ENCODE measurements at places on chromosomes 1 and 21.

DNA sequence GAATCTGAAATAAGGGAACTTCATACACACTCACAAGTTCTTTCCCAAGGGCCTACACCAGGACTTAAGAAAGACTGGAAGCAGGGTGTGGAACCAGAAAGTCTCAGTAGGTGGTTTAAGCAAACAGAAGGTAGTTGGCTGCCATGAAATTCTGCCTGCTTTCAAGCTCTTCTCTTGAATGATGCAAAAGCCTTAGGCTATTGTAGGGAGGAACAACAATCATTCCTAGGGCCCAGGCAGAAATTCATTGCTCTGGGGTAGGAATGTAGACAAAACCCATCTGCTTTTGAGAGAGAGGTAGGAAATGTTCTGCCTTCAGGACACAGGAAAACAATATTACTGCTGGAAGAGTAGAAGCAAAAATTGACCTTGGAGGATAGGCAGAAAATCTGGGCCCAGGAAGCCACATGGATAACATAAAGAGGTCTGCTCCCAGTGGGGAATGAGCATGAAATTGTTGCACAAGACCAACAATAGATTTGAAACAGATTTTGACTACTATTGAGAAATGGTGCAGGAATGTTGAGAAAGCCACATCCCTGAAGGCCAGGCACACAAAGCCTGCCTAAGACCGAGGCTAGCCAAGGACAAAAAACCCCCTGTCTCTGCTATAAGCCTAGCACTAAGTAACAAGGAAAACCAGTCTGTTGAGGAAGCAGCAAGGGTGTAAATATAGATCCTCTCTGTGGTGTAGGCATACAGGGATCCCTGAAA is 22.7 kb upstream of the SFT2D2 start:
- no peak for DNase-seq

- no peak for DNase-seq
Measured at GRCh38 chr1:100428160-100428559, 75.9 kb downstream of the CDC14A start.

DNA sequence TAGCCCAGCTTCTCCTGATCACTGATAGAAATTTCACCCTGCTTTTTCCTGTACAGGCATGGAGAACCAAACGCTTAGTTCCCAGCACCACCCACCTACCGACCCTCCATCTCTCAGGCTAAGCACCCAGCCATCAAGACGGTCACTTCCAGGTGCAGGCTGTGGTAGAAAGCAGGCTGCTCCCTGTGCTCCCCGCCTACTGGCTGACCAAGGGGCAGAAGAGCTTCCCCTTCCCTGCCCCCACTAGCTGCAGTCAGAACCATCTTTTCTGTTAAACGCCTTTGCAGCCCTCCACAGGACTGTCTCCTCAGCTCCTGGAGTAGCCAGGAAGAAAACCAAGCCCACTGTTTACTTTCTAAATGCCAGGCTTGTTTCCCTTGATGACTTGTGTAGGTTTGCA is 23.0 kb downstream of the SPATA46 start:
- DNase-seq = no peak

GRCh38 chr1:210397252-210397651 is 68.5 kb downstream of the HHAT start:
- DNase-seq = no peak

DNA sequence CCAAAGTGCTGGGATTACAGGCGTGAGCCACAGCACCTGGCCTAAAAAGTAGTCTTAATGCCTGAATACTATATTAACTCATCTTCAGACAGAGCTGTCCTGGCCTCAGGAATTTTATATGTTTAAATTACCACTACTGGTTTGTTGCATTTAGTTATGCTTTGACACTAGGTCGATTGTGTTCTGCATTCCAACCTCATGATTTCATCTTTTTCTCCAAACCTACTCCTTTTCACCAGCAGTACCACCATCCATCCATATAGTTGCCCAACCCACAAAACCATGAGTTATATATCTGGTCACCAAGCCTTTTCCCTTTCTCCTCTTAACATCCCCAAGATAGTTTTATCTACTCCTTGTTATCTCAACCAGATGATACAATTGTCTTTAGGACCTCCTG is 22.6 kb downstream of the FMO5 start:
- no peak for DNase-seq

- DNase-seq = no peak
Measured at GRCh38 chr1:49346767-49347349, 570.2 kb upstream of the BEND5 start.

DNA sequence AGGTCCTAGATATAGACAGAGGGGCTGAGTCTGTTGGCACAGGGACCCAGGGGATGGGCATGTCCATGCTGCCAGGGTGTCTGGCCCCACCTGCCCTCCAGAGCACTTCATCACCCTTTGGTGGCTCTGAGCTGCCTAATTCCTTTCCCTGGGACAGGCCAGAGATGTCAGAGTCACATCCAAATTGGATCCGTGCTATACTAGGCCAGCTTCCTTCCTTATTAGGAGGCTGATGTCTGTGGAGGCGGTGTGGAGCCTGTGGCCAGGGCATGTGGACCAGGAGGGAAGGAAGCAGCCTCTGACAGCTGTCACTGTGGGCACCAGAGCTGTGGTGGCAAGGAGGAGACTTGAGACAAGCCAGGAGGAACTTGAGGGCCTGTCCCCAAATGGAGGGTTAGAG is 77.7 kb upstream of the TMEM51 start:
- no peak for DNase-seq

DNA sequence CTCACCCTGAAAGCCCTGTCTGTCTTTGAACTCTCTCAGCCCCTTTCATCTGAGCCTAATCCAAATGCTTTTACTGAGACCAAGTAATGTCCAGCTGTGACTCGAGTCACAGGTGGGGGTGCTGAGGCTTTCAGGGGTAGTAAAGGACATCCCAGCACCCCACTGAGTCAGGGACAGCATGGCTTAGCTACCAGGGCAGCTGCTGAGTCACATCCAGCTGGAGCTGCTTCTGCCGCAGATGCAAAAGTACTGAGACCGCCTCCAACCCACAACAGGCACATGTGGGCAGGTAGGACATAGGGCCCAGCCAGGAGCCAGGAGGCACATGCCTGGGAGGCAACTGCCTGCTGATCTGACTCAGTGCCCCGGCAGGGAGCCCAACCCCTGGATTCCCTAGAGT is 6.7 kb upstream of the VSIG8 start:
- DNase-seq = no peak

- no peak for DNase-seq
Measured at GRCh38 chr21:22561946-22562345, 1563.7 kb downstream of the NCAM2 start.

DNA sequence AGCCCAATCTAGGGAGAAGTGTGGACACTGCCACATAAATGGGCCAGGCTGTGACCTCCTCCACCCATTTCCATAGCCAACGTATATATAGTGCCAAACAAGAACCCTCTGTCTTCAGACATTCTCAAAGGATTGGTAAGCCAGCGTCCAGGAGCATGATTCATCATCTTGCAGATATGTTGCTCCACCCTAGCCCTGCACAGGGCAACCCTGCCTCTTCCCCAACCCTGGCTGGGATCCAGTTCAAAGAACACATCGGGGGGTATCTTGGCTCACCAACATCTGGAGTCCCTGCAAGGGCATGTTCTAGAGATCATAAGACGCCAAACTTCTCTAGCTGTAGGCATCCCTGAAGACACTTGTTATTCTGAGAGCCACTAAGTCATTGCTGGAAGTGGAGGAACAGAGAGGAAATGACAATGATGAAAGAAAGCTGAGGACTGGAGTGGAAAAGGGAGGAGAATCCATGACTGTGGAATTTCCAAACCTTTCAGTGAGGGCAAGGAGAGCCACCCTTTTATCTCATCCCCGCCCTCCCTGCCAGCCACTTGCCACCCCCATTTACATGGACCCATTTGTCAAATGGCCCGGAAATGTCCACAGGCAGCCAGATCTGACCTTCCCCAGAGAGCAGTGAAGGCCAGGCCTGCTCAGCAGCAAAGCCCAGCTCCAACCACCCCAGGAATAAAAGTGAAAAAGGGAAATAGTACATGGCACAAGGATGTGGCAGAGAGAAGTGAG is 144.1 kb upstream of the CTTNBP2NL start:
- no peak for DNase-seq

GRCh38 chr21:14312871-14313270 is 70.1 kb downstream of the HSPA13 start:
- DNase-seq = no peak

DNA sequence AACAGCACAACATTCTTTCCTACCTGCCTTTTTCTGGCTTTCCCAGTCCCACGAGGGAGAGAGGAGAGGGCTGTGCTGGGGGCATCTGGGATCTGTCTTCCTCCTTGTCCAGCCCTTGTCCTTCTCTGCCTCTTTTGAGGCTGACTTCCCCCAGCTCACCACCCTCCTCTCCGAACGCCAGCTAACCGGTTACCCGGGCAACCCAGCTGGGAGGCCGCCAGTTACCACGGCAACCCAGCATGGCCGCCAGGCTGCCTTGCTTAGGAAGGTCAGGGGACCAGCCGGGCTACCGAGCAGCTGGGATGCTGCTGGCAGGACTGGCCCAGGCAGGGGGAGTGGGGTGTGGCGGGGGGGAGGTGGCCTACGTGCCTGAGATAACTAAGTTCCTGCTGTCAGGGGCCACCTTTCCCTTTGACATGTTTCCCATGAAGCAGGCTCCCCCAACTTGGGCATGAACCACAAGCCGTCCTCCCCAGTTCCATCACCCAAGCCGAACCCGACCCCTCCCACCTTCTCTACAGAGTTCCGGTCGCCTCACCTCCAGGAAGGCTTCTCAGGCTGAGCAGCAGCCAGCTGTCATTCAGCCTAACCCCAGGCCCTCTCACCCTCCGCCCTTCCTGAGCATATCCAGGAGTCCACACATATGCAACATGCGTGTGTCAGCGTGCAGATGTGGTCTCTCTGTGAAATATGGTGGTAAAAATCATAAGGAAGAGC is 8.7 kb downstream of the PLEKHA6 start:
- DNase-seq = peak; percentile 76

- DNase-seq = peak; percentile 32
Measured at GRCh38 chr1:247435030-247435758, 19.2 kb downstream of the NLRP3 start.

DNA sequence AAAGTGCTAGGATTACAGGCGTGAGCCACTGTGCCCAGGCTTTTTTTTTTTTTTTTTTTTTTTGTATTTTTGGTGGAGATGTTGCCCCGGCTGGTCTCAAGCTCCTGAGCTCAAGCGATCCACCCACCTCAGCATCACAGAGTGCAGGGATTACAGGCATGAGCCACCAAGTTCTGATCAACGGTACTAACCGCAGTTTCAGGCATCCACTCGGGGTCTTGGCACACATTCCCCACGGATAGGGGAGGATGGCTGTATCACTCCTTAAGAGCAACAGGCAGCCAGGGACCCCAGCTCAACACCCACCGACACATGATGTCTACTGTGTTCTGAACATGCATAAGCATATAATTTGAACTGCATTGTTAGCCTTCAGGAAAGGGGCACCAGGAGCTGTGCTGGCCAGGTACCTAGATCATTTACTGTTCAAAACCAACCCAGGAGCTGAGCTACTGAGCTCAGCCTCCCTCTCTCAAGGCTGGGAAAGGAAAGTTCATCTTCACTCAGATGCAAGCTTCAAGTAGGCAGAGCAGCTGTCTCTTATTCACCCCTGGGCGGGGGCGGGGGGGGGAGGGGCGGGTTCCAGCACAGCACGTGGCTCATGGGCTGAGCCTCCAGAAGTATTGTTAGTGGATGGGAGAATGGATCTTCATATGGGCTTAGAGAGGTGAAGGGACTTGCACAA is 24.7 kb downstream of the CAPZB start:
- no peak for DNase-seq

- DNase-seq = no peak
Measured at GRCh38 chr1:10785728-10786638, 10.5 kb downstream of the CASZ1 start.

- DNase-seq = no peak
Measured at GRCh38 chr1:43443197-43443946, 10.4 kb downstream of the HYI start.

DNA sequence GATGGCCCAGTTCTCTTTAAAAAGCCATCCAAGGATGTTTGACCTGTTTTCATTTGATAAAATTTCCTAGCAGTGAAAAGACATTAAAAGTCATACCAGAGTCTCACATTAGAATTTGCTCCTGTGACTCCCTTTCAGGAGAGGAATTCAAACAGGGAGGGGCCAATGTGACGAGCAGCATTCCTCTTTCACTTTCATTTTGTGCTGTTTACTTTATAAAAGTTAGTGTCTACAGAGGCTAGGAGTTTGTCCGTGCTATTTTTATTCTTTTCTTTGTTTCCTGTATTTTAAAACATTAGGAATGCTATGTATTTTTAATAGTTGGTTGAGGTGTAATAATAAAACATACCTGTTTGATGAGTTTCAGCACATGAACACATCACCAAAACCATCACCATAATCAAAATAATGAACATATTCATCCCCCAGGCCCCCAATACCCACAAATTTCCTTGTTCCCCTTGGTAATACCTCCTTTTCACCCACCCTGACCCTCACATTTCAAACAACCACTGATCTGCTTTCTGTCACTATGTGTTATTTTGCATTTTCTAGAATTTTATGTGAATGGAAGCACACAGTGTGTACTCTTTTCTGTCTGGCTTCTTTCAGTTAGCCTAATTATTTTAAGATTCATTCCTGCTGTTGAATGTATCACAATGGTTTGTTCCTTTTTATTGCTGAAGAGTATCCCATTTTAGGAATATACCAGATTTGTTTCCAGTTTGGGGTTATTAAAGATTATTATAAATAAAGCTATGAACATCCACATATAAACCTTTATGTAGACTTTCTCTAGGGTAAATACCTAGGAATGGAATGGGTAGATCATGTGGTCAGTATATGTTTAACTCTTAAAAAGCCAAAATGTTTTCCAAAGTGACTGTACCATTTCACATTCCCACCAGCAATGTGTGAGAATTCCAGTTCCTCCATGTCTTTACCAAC is 129.5 kb downstream of the TENT5C start:
- DNase-seq = no peak

GRCh38 chr21:25360593-25360992 is 246.7 kb downstream of the MRPL39 start:
- no peak for DNase-seq

DNA sequence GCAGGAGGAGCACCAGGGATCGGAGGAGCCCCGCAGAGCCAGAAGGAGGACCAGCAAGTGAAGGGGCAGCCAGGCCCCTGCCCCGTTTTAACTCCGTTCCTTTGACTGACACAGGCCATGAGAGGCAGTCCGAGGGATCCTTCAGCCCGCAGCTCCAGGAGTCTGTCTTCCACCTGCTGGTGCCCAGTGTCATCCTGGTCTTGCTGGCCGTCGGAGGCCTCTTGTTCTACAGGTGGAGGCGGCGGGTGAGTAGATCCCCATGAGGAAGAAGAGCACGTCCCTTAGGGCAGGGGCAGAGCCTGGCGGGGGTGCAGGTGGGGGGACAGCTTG is 13.3 kb downstream of the CSF1 start:
- DNase-seq = no peak

GRCh38 chr1:161227196-161227871 is 1.5 kb downstream of the TOMM40L start:
- DNase-seq = peak; percentile 90

GRCh38 chr1:213989002-213989855 is 1.5 kb downstream of the PROX1 start:
- no peak for DNase-seq

- DNase-seq = no peak
Measured at GRCh38 chr1:51612447-51612961, 4.4 kb upstream of the OSBPL9 start.

- DNase-seq = no peak
Measured at GRCh38 chr1:53440633-53441032, 18.6 kb upstream of the DMRTB1 start.

GRCh38 chr1:116243333-116244054 is 129.6 kb upstream of the ATP1A1 start:
- DNase-seq = peak; percentile 70

- no peak for DNase-seq
Measured at GRCh38 chr1:172602706-172603105, 56.2 kb upstream of the FASLG start.

All from upper lobe of right lung (tissue), 1 donor.